ENCODE measurements at places on chromosomes 4 and X.

- no peak for DNase-seq
Observed at GRCh38 chr4:17437396-17437795, 74.5 kb downstream of the QDPR start.

GRCh38 chr4:139833151-139833910 lies 167.7 kb downstream of the MGST2 start:
- DNase-seq, result peak; percentile 84

GRCh38 chr4:12889054-12889453 lies 595.1 kb downstream of the RAB28 start:
- no peak for DNase-seq

GRCh38 chr4:48180234-48180633 lies 46.2 kb upstream of the TXK start:
- DNase-seq, result no peak

DNA sequence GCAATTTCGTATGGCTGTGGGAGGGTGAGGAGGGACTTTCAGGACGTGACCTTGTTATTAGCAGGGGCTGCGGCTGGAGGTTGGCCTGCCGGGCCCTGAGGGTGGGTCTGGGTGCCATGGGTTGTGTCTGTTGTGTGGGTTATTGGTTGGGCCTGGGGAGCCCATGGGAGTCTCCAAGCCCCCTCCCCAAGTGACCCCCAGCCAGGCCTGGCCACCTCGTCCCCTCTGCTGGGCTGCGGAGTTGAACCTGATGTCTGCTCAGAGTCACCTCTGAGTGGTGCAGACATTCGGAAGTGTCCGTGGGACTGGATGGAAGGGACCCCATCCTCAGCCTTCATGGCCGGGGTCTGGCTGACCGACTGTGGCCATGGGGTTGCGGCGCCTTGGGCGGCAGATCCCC lies 67.7 kb downstream of the TRMT44 start:
- no peak for DNase-seq

GRCh38 chrX:122091571-122091970 lies 1044.2 kb downstream of the GLUD2 start:
- no peak for DNase-seq

- DNase-seq, result no peak
Observed at GRCh38 chrX:46330981-46331380, 214.2 kb downstream of the ZNF674 start.

DNA sequence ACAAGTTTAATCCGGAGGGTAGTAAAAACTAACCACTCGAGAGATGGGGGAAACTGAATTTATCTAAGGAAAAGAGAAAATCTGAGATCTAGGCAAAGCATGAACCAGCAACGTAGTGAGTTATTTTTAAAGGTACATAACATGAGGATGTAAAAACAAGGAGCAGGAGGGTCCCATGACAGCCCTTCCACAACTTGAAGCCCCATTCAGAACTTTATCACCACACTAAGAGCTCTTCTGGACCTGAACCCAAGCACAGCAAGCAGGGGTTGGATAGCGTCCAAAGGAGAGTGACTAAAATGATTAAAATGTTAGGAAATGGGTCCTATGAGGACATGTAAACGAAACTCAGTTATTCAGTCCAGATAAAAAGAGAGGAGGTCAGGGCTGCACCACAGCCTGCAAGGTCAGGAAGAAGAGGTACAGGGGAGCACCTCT lies 16.2 kb downstream of the SH3RF1 start:
- DNase-seq, result peak; percentile 24

DNA sequence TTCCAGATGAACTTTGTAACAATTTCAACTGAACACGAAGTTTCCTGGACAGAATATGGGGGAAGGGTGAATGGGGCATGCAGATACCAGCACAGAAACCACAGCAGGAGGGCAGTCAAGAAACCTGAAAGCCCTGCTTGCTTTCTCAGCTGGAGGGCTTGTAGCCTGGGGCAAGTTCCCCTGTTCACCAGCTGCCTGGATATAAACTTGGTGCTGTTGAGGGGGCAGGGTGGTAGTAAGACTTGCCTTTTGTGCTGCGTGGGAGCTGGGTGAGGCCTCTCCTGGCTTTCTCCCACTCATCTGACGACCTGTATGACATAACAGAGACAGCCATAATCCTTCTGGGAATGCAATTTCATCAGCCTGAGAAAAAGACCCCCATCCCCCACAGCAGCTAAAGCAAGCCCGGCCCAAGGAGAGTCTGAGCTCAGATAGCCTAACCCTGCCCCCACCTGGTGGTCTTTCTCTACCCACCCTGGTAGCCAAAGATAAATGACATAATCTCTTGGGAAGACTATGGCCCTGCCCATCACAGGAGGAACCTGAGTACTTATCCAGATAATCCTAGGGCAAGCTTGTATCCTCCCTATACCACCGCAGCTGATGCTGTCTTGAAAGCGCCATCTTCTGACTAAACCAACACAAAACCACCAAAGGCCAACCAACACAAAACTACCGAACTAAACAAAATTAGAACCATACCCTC lies 234.3 kb downstream of the LAS1L start:
- DNase-seq, result no peak

GRCh38 chr4:130288576-130288975 lies 1192.6 kb downstream of the C4orf33 start:
- DNase-seq, result no peak

DNA sequence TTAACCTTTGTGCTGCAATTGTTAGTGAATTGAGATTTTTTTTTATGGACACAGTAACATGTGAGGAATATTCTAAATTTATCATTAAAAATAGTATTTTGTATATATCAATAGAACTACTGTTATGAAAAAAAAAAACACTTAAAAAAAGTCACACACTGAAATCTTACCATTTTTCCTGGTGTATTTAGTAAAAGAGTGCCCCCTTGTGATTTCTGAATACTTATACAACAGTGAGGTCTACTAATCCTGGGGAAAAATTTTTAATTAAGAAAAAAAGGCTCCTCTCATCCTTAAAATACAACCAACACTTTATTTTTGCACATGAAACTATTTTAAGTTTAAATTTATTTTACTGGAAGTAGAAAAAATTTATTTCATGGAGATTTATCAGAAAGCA lies 56.4 kb upstream of the SPOCK3 start:
- DNase-seq, result no peak

DNA sequence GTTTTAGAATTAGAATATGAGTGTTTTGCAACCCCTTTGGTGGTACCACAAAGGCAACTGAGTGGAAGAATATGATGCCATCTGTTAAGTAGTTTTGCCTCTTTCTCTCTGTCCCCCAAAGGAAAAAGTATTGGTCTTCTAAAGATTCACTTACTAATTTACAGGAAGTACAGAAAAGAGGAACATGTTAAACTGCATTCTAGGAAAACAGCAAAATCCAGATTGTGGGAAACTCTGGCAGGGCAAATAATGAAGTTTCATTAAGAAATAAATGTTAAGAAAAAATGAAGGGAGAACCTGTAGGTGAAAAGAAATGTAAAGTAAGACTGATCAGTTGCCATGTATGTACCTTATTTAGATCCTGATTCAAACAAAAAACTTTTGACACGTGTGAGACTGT lies 39.3 kb downstream of the NSUN7 start:
- no peak for DNase-seq

DNA sequence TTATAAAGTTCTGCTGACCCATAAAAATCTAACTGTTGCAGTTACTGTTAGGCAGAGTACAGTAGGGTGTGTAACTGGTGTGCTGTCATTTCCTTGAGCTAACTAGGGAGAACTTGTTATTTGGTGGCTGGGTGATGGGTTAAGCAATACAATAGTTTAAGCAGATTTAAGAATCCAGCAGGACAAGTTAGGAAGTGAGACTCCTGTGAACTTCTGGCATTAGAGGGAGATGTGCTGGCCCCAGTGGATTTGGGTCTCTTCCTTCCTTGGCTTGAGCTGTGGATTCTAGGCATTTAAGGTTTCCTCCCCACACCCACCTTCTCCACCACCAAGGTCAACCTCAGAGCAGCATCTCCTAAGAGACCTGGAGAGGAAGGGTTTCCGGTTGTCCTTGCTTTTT lies 70.5 kb downstream of the CLCN5 start:
- no peak for DNase-seq

GRCh38 chr4:102565696-102566095 lies 64.5 kb downstream of the NFKB1 start:
- no peak for DNase-seq

- no peak for DNase-seq
Observed at GRCh38 chrX:73478961-73479360, 32.1 kb downstream of the CDX4 start.

GRCh38 chrX:24696294-24696693 lies 2.6 kb downstream of the POLA1 start:
- DNase-seq, result no peak

- no peak for DNase-seq
Observed at GRCh38 chr4:138627096-138627495, 384.9 kb upstream of the SLC7A11 start.

- DNase-seq, result no peak
Observed at GRCh38 chr4:76987153-76987591, 37.6 kb downstream of the SEPTIN11 start.

DNA sequence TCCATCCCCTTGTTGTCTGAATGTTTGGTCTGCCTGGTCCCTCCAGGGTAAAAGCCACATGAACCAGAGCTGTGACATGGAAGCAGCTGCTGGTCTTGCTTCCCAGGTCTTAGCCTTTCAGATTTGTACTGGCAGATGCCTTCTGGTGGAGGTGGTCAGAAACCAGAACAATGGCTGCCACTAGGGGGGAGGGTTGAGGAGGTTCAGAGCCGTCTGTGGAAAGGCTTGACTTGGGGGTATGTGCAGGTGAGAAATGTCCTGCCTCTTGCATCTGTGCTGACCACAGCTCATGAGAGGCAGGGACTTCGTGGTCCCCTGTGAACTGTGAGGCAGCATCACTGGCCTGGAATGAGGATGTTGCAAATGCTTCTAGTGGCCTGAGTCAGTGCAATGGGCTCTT lies 144.2 kb upstream of the WDR1 start:
- DNase-seq, result no peak

- DNase-seq, result peak; percentile 24
Observed at GRCh38 chrX:10482261-10482660, 138.1 kb downstream of the MID1 start.

DNA sequence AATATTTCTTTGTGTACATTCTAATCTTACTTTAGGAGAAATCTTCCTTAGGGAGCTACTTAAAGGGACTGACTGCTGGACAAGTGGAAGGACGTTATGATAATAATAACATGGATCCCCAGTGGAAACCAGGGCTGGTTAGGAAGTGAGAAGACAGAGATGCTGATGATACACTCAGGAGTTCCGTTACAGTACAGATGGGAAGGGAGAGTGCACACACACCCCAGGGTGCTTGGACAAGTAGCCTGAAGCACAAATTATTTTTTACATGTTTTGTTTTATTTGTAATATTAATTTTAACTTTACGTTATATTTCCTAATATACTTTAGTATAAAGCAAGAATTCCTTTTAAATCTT lies 84.1 kb downstream of the BMPR1B start:
- no peak for DNase-seq

- no peak for DNase-seq
Observed at GRCh38 chr4:63663870-63664269, 745.4 kb downstream of the TECRL start.

- no peak for DNase-seq
Observed at GRCh38 chr4:159117564-159117963, 14.7 kb downstream of the RAPGEF2 start.

DNA sequence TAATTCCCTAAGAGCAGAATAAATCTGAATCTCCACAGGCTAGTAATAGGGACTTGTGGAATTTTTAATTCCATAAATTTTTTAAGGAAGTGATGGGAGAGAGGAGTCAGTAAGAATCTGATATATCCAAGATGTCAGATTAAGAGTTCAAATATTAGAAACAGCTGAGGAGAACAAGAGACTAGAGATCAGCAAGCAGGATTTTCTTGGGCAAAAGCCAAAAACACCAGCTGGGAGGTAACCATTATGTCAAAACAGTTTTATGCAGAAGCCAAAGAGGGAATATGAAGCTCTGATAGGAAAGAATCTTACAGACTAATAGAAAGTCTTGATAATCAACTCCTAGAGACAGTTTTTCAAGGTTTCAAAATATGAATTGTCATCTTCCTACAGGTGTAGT lies 72.2 kb upstream of the RBPJ start:
- no peak for DNase-seq

- no peak for DNase-seq
Observed at GRCh38 chr4:75968084-75968483, 22.7 kb downstream of the SDAD1 start.

GRCh38 chr4:41326776-41327175 lies 70.0 kb downstream of the UCHL1 start:
- no peak for DNase-seq

GRCh38 chrX:155259752-155260151 lies 4.5 kb downstream of the RAB39B start:
- DNase-seq, result no peak

- no peak for DNase-seq
Observed at GRCh38 chr4:176230836-176231235, 35.5 kb upstream of the SPATA4 start.

DNA sequence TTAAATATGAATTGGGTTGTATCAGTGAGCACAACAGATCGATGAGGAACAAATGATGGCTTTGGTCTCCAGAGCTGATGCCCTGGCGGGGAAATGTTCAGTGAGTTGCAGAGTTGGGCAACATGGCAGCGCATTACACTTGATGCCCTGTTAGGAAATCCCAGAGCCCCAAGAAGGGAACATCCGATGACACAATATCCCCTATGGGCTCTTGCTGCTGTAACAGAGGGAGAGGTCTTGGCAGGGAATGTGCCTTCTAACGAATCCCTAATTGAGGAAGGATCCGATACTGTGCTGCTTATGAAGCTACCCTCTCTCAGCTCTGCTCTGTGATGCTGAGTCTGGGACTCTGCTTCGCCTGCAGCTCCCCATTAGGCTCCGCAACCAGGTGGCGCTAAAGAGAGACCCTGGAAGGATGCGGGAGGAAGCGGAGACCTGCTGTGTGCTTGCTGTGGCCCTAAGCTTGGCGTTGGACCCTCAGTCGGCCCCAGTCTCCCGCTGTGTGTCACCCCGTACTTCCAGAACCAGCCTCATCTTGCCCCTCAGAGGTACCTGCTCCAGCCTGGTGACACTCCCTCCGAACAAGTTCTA lies 38.9 kb downstream of the PDHA1 start:
- DNase-seq, result peak; percentile 72

GRCh38 chr4:150232029-150232428 lies 153.8 kb downstream of the DCLK2 start:
- DNase-seq, result no peak

- DNase-seq, result no peak
Observed at GRCh38 chr4:61514991-61515390, 314.9 kb downstream of the ADGRL3 start.

GRCh38 chr4:185013417-185014125 lies 4.7 kb upstream of the HELT start:
- DNase-seq, result no peak

GRCh38 chrX:372856-373640 lies 13.7 kb downstream of the PPP2R3B start:
- DNase-seq, result no peak

DNA sequence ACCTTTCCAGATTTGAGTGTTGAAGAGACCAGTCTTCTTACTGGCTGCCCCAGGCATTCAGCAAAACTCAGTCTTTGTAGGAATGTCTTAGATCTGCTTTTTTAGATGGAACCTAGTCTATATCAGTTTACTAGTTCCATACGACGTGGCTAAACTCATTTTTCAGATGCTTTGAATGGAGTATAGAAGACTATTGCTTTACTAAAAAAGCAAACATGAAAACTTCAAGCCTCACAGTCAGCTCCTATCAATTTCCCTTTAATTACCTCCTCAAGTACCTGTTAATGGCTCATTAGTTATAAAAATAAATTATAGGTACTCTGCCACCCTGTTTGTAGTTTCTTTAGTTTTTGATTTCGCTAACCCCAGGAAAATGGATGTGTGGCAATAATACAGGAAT lies 63.0 kb upstream of the STOX2 start:
- DNase-seq, result no peak

- peak; percentile 44 for DNase-seq
Observed at GRCh38 chr4:127783026-127783769, 1.1 kb downstream of the HSPA4L start.

GRCh38 chr4:123832173-123833026 lies 435.8 kb downstream of the SPRY1 start:
- DNase-seq, result no peak
